ENCODE measurements at places on chromosomes 7 and 10.
A peak's percentile ranks its signal among the peaks of the same experiment; 100 is the strongest.

DNA sequence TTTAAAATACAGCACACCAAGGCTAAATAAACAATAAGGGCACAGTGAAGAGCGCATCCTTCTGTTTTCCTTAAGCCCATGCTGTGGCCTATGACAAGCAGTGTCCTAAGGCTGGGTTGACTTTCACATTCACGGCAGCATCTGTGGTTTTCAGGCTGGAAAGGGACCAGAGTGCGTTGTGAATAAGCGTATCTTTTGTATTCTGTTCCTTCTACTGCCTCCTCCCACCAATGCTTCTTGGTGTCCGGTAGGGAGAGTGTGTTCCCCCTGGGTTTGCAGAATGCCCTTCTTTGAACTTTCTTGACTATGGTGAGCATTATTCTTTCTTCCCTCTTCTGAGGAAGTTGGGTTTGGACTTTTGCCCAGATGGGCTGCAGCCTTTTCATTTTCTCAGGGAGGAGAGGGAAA is 73.6 kb downstream of the ABCA13 start:
- DNase-seq, result peak; percentile 78

- no peak for DNase-seq
Measured at GRCh38 chr7:139575338-139575680, 51.8 kb downstream of the CLEC2L start.

DNA sequence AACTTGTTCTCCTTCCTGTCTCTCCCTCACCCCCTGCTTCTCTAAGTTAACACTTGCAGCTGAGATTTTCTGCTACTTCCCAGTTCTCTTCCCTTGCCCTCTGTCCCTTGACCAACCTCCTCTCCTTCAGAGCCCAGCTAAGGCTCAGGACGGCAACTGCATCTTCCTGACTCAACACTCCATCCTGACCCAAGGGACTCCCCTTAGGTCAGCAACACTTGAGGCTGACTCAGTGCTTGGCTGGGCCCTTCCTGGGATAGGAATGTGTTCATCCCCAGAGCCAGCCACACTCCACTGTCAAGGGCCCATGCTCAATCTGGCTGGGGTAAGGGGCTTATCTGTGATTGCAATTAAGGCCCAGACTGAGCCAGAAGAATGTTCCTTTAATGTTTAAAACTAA is 3.4 kb downstream of the CALHM2 start:
- peak; percentile 84 for DNase-seq

DNA sequence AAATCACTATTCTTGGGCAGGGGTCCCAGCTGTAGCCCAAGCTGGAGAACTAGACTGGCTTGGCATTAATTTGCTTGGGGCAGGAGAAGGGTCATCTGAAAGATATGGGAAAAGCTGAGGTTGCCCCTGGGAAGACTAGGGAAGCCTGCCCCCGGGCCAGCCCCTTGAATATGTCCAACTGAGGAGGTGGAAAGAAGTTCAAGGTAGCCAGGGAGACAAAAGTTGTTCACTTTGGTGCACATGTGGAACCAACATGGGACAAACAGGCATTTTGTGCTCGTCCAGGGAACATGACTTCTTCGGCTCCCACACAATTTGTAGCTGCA is 1.4 kb upstream of the LRRC61 start:
- no peak for DNase-seq

DNA sequence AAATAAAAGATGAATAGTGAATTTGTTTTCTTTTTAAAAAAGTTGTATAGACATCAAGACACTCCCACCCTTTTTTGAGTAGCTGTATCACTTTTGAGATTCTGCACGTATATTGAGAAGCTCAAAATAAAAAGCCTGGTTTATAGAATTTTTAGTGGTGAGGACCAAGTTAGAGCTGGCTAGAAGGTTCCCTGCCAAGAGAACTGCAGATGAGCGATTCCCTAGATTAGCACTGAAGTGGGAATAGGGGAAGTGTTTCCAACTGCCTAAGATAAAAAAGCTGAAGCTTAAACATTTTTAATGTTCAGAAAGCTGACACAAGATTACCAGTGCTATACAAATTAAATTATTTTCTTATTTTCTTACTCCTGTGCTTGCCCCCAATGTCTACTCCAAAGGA is 135.7 kb upstream of the TMEM229A start:
- DNase-seq, result no peak

DNA sequence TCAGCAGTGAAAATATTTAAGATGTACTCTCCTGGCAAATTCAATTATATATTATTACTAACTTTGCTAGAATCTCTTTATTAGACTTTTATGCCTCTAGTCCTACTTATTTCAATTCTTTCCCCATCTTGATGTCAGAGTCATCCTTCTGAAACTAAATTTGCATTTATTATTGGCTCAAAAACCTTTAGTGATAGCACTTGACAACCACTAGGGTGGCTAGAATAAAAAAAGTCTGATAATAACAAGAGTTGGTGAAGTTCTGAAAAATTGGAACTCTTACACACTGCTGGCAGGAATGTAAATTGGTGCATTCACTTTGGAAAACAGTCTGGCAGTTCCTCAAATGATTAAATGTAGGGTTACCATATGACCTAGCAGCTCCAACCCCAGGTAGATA is 73.8 kb downstream of the LSMEM1 start:
- no peak for DNase-seq
